ENCODE measurements at places on chromosomes 5 and 9. TPM values are rescaled to one million over a fixed set of nuclear protein-coding genes. Genes with fewer than 3 reads are reported as not detected.

GRCh38 chr9:96505316-96505991, 55.5 kb downstream of the HABP4 start:
- no peak overlapping the region for H3K27ac ChIP-seq
- no peaks in the 10 kb centered on the region for H3K4me1 ChIP-seq

GRCh38 chr5:157160001-157160400, 6.1 kb downstream of the GARIN3 start:
- H3K27ac ChIP-seq: no peak overlapping the region
- no peak for DNase-seq
- no peaks in the 10 kb centered on the region for H3K4me1 ChIP-seq
- peaks cover 2% of the 10 kb centered on the region for H3K27me3 ChIP-seq
- H3K36me3 ChIP-seq: no peaks in the 10 kb centered on the region
- no peak overlapping the region for H3K4me3 ChIP-seq

The MPDZ gene
- total RNA-seq: 0.23 TPM

DNA sequence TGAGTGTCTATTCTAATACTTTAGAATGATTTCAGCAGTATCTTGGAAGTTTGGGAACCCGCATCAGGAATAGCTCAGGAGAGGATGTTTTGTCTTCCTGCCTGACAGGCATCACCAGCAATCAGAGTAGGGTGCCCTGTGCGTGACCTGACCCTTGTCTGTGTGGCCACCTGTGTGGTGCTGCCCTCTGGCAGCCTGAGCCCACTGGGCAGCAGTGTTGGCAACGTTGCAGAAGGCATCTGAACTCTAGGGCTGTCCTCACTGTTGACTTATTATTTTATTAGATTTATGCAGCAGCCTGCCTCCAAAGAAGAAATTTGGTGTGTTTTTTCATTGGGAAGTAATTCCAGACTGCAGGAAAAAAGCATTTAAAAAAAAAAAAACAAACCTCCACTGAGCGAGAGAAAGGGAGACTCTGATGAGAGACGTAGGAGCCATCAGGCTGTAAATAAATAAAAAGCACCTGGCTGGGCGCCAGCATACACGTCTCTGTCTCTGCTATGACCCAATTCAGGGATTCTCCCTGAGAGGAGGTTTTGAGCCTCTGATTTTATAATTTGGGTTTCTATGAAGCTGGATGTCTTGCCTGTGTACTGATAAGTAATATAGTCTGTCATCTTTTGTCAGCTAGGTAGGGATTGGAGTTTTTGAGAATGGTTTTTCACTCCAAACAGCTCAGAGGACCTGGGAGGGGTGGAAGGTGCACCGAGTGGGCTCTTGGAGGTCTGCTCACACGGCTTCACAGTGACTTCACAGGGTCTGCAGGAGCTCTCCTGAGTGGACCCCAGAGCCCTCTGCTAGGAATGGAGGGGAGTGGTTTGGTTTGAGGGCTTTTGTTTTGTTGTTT, 49.0 kb downstream of the FAM78A start:
- H3K27me3 ChIP-seq: no peaks in the 10 kb centered on the region
- H3K4me1 ChIP-seq: no peaks in the 10 kb centered on the region
- H3K4me3 ChIP-seq: no peak overlapping the region

The WDR41 gene
- 66.2 TPM for total RNA-seq

DNA sequence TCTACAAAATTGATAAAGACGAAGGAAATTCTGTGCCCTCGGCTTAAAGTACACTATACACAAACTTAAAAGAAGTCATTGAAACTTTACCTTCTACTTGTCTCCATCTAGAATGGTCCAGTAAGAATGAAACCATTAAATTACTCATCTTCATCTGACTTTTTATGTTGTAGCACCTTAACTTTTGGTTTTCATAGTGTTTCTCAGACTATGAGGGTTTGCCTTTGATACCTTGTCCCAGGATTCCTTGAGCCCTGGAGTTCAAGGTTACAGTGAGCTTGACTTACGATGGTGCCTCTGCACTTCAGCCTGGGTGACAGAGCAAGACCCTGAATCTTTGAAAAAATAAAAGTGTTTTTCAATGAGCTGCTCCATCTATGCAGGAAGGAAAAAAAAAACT, 132.2 kb downstream of the CDC42SE2 start:
- H3K4me3 ChIP-seq: no peak overlapping the region
- peaks cover 1% of the 10 kb centered on the region for H3K36me3 ChIP-seq
- H3K27ac ChIP-seq: no peak overlapping the region

The IFNK gene
- not detected for total RNA-seq

DNA sequence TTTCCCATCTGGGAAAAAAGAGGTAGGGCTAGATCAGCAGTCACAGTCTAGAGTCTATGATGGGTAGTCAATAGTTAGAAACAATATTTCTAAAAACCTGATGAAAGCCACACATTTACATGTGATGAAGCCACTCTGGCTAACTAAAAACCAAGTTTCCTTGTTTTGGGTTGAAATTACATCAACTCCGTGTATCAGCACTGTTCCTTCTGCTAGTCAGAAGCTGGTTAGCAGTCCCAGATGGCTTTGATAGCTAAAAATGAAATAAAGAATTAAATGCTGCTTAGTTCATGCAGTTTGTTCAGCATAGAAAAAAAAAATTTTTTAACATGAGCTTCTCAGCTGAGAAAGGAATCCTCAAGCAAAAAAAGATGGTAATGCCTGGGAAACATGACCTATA, 136.7 kb downstream of the FAM114A2 start:
- H3K36me3 ChIP-seq: no peaks in the 10 kb centered on the region
- no peaks in the 10 kb centered on the region for H3K27me3 ChIP-seq
- no peaks in the 10 kb centered on the region for H3K4me1 ChIP-seq
- no peak for DNase-seq
- H3K4me3 ChIP-seq: no peak overlapping the region
